H9 (cell line): ENCODE measurements at places on chromosomes 4 and X. TPM values are rescaled to one million over a fixed set of nuclear protein-coding genes. Genes with fewer than 3 reads are reported as not detected.
A peak's percentile ranks its signal among the peaks of the same experiment; 100 is the strongest.

Gene SFRP2
- 156 and 161 TPM in 2 replicates for total RNA-seq

Gene PLAC1
- total RNA-seq = 0.50 and 0.68 TPM in 2 replicates

- H3K4me3 ChIP-seq = no peak overlapping the region
- DNase-seq = no peak
- no peak overlapping the region for H3K27ac ChIP-seq
- no peaks in the 10 kb centered on the region for H3K36me3 ChIP-seq
- no peaks in the 10 kb centered on the region for H3K27me3 ChIP-seq
Measured at GRCh38 chr4:47469951-47470350, 6.4 kb upstream of the COMMD8 start.

GRCh38 chr4:81606801-81607501, 135.2 kb upstream of the RASGEF1B start:
- no peaks in the 10 kb centered on the region for H3K27me3 ChIP-seq
- no peak overlapping the region for H3K4me3 ChIP-seq
- H3K36me3 ChIP-seq = no peaks in the 10 kb centered on the region
- H3K27ac ChIP-seq = no peak overlapping the region
- H3K4me1 ChIP-seq = no peaks in the 10 kb centered on the region

- H3K4me3 ChIP-seq = no peak overlapping the region
- DNase-seq = no peak
- H3K4me1 ChIP-seq = peaks cover 2% of the 10 kb centered on the region; the same call in 1 of the 2 replicates
- no peaks in the 10 kb centered on the region for H3K36me3 ChIP-seq
- H3K27ac ChIP-seq = no peak overlapping the region
Measured at GRCh38 chr4:82033862-82034261, 339.9 kb downstream of the HNRNPD start.

DNA sequence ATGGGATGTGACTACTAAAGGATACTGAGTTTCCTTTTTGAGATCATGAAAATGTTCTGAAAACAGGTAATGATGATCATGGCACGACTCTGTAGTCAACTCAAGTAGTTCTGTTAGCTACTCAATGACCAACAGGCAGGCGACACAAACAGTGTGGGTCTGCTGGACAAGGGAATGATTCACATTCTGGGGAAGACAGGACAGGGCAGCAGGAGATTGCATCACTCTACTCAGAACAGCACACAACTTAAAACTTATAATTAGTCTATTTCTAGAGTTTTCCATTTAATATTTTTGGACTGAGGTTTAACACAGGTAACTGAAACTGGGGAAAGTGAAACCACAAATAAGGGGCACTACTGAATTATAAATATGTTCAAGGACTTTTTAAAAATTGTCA, 365.2 kb downstream of the PRDM5 start:
- no peak overlapping the region for H3K27ac ChIP-seq
- no peaks in the 10 kb centered on the region for H3K4me1 ChIP-seq
- no peak for DNase-seq
- H3K4me3 ChIP-seq = no peak overlapping the region
- H3K27me3 ChIP-seq = no peaks in the 10 kb centered on the region

- H3K27me3 ChIP-seq = no peaks in the 10 kb centered on the region
- peak overlapping the region; percentile 94 for H3K4me3 ChIP-seq
- peaks cover 12% of the 10 kb centered on the region for H3K36me3 ChIP-seq
- H3K27ac ChIP-seq = no peak overlapping the region
Measured at GRCh38 chrX:40646489-40647306, 663 bp downstream of the CXorf38 start.

DNA sequence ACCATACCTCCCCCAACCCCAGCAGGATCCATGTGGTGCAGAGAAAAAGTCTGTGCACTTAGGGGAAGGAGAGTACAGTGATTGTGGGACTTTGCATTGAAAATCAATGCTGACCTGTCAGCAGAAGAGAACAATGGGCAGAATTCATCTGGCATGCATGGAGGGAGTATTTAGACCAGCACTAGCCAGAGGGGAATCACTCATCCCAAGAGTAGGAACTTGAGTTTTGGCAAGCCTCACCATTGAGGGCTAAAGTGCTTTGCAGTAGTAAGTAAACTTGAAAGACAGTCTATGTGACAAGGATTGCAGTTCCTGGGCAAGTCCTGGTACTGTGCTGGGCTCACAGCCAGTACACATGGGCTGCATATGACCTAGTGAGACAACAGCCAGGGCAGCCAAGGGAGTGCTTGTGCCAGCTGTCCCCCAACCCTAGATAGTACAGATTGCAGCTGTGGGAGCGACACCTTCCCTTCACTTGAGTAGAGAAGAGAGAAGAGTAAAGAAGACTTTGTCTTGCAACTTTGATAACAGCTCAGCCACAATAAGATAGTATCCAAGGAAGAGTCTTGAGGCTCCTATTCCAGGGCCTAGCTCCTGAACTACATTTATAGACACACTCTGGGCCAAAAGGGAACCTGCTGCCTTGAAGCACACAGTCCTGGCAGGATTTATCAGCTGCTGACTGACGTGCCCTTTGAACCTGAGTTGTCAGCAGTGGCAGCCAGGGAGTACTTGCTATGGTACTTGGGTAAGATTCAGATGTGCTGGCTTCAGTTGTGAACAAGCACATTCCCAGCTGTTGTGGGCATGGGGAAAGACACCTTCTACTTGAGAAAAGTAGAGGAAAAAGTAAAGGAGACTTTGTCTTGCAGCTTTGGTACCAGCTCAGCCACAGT, 48.7 kb downstream of the HDX start:
- no peaks in the 10 kb centered on the region for H3K4me1 ChIP-seq
- DNase-seq = no peak
- peaks cover 11% of the 10 kb centered on the region for H3K36me3 ChIP-seq
- no peaks in the 10 kb centered on the region for H3K27me3 ChIP-seq
- no peak overlapping the region for H3K27ac ChIP-seq

Gene UGT2A3
- not detected in 2 replicates for total RNA-seq

- DNase-seq = no peak
- H3K27ac ChIP-seq = no peak overlapping the region
- H3K27me3 ChIP-seq = no peaks in the 10 kb centered on the region
- H3K4me1 ChIP-seq = no peaks in the 10 kb centered on the region
- H3K4me3 ChIP-seq = no peak overlapping the region
Measured at GRCh38 chr4:57117491-57117890, 7.3 kb upstream of the IGFBP7 start.

GRCh38 chr4:7857238-7857701, 82.4 kb downstream of the AFAP1 start:
- H3K36me3 ChIP-seq = no peaks in the 10 kb centered on the region
- DNase-seq = no peak
- H3K27me3 ChIP-seq = no peaks in the 10 kb centered on the region
- H3K27ac ChIP-seq = no peak overlapping the region
- no peak overlapping the region for H3K4me3 ChIP-seq

DNA sequence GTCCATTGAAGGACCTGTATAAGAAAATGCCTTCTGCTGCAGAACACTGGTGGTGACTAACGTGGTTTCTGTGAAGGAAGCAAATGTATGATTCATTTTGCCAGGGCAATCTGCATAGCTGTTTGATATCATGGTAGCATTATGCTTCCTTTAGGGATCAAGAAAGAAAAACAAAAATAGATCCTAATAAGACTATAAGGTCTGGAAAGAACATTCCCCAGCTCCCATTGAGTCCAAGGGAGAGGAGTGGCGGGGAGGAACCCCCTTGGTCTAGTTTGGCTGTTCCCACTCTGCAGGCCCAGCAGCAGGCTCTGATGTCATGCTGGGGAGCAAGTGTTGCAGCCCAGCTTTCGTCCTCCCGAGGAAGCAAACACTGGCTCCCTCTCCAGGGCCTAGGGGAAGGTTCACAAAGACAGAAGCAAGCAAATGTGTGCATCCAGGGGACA, 154.5 kb upstream of the GALNT7 start:
- DNase-seq = peak; percentile 86
- H3K36me3 ChIP-seq = peaks cover 9% of the 10 kb centered on the region
- no peaks in the 10 kb centered on the region for H3K4me1 ChIP-seq
- H3K27me3 ChIP-seq = no peaks in the 10 kb centered on the region

Gene BANK1
- total RNA-seq = 0.37 and 1.1 TPM in 2 replicates

DNA sequence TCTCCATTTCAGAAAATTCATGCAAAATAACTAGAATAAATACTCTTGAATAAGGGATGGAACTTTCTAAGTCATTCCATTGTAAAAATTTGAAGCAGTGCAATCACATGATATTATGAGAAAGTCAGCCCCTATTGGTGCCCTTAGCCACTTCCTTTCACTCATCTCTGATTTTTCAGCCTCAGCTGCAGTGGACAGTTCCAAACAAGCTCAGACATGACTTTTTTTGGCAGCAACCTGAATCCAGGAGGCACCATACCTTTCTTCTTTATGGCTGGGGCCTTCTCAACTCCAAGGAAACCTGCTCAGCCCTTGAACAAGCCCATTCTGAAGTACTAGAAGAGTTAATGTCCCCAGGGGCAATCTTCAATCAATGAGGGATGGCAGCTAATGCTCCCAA, 40.5 kb downstream of the MAPK10 start:
- no peaks in the 10 kb centered on the region for H3K4me1 ChIP-seq
- no peak for DNase-seq
- no peaks in the 10 kb centered on the region for H3K36me3 ChIP-seq
- no peak overlapping the region for H3K27ac ChIP-seq
- no peaks in the 10 kb centered on the region for H3K27me3 ChIP-seq
- no peak overlapping the region for H3K4me3 ChIP-seq

- H3K4me3 ChIP-seq = peak overlapping the region; percentile 76
- no peaks in the 10 kb centered on the region for H3K36me3 ChIP-seq
- peak; percentile 71 for DNase-seq
- H3K4me1 ChIP-seq = peaks cover 11% of the 10 kb centered on the region; the same call in 1 of the 2 replicates
Measured at GRCh38 chr4:25863347-25863784, 578 bp upstream of the SEL1L3 start.

DNA sequence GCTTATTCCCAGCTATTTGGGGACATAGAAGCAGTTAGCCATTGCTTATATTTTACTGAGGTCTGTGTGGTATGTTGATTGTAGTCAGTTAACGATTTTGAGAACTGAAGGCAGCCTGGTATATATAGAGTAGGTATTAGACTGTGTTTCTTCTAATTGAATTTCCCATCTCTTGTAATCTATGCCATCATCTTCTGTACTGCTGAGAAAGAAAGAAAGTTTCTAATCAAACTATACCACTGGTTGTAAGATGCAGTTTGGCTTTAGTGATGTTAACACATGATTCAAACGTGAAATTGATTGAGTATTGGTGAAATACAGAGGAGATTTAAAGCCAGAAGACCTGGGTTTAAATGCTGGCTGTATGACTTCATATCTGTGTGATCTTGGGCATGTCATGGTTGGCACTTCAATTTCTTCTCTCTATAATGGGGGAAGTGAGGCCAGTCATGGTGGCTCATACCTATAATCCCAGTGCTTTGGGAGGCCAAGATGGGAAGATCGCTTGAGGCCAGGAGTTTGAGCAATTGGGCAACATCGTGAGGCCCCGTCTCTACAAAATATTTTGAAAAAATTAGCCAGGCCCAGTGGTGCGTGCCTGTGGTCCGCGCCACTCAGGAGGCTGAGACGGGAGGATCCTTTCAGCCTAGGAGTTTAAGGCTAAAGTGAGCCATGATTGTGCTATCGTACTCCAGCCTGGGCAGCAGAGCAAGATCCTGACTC, 11.6 kb downstream of the HTT start:
- no peaks in the 10 kb centered on the region for H3K4me1 ChIP-seq
- no peak overlapping the region for H3K27ac ChIP-seq
- no peak for DNase-seq
- H3K27me3 ChIP-seq = no peaks in the 10 kb centered on the region
- peaks cover 9% of the 10 kb centered on the region; the same call in 2 of the 3 replicates for H3K36me3 ChIP-seq

DNA sequence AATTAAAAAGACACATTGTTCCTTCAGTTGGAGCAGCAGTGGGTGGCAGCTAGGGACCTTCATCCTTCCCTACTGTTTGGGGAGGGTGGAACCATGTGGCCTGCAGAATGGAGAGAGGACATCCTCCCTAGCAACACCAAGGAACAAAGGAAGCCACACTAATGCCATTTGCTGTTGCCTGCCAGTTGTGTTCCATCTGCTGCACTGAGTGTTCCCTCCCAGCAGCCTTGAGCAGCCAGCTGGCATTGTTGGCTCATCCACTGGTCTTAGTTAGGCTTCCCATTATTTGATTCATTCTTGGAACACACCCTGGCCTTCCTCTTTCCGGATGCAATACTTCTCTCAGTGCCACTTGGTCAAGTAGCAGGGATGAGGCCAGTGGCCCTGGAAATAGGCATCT, 25.0 kb upstream of the HMGB3 start:
- H3K4me1 ChIP-seq = no peaks in the 10 kb centered on the region; the same call in 1 of the 2 replicates
- H3K4me3 ChIP-seq = no peak overlapping the region
- no peaks in the 10 kb centered on the region for H3K27me3 ChIP-seq
- DNase-seq = no peak
- no peak overlapping the region for H3K27ac ChIP-seq

- no peak overlapping the region for H3K4me3 ChIP-seq
- DNase-seq = no peak
- no peaks in the 10 kb centered on the region for H3K27me3 ChIP-seq
- H3K36me3 ChIP-seq = no peaks in the 10 kb centered on the region
Measured at GRCh38 chrX:13340182-13340791, 20.4 kb upstream of the ATXN3L start.

DNA sequence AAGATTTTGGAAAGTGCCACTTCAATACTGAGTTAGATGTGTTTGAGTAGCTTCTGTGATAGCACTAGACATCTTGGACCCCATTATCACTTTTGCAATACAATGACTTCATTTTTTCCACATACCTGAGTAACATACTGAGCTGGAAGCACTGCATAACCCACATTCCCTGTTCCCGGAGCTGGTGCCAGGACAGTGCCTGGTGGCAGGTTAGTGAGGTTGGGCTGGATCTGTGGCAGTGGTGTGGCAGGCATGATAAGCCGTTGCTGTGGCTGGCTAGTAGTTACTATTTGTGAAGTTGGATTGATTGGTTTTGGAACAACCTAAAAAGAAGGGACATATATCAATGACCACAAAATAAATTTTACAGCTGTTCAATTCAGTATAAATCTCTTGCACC, 38.9 kb downstream of the THAP9 start:
- DNase-seq = no peak
- no peak overlapping the region for H3K4me3 ChIP-seq
- no peaks in the 10 kb centered on the region for H3K4me1 ChIP-seq
- no peak overlapping the region for H3K27ac ChIP-seq

DNA sequence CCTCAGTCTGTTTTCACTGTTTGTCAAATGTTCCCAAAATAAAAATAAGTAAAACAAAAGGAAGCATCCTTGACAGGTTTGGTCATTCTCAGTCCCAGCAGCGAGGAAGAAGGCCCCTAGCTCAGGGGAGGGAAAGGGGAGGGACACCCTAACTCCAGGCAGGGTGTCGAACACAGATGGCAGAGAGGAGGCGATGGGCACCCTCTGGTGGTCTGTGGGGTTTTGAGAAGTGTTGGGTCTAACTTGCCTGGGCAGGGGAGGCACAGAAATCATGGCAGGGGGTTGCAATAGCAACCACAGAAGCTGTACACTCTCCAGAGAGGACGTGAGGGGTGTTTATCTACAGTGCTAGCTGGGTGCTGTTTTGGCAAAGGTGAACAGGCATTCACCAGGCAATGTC, 229.8 kb upstream of the SFRP2 start:
- H3K27ac ChIP-seq = no peak overlapping the region
- no peak overlapping the region for H3K4me3 ChIP-seq
- no peaks in the 10 kb centered on the region for H3K27me3 ChIP-seq

Gene CSAG3
- not detected in 2 replicates for total RNA-seq

Gene ALG13
- total RNA-seq = 91.9 and 94.8 TPM in 2 replicates
